Parietal lobe (tissue), 2 donors: ENCODE measurements at places on chromosomes 4 and X. TPM values are rescaled to one million over a fixed set of nuclear protein-coding genes. Genes with fewer than 3 reads are reported as not detected.

SULT1E1 gene
- total RNA-seq: 2.8 TPM

TMEM154 gene
- total RNA-seq: 0.63 TPM

TMPRSS11B gene
- not detected for total RNA-seq

TSC22D3 gene
- 35.1 TPM for total RNA-seq

TXK gene
- total RNA-seq: 2.8 TPM

TEX13B gene
- not detected for total RNA-seq
